ENCODE measurements at places on chromosomes 6 and 20. TPM values are rescaled to one million over a fixed set of nuclear protein-coding genes. Genes with fewer than 3 reads are reported as not detected.

DEFB124 gene
- not detected for total RNA-seq

DNA sequence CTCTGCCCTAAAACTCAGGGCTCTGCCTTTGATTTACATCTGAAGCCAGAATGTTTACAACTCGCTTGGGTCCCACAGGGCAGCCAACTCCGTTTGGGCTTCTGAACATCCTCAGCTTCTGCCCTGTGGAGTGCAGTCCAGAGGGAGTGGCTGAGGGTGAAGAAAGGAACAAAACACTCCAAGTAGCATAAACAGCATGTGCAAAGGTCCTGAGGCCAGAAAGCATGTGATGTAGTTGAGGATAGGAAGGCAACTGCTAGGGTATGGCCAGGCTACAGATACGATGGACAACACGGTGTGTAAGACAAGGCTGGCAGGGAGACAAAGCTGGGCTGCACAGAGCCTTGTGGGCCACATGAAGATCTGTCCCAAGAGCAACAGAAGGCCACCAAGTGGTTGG lies 12.5 kb downstream of the JAG1 start:
- no peak for DNase-seq

DNA sequence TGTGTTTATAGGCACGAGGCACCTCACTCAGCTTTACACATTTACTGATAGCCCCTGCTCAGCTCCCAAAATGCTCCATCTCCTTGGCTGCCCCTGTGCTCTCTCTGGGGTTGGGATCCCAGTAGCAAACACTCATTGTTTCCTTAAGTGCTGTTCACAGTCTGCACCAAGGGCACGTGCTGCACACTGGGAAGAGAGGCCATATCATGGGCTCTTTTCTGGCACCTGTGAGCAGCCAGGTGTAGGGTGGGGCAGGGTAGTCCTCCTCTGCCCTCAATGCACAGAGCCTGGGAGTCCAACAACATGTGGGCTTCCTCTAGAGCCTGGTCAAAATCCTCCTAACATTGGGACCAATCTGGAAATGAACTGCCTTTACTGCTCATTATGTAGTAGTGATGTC lies 67.9 kb downstream of the BANF2 start:
- no peak for DNase-seq

GRCh38 chr6:163414946-163415619 lies 565 bp downstream of the QKI start:
- no peak for DNase-seq

GRCh38 chr6:17389274-17389847 lies 4.0 kb upstream of the CAP2 start:
- DNase-seq, result no peak

DNA sequence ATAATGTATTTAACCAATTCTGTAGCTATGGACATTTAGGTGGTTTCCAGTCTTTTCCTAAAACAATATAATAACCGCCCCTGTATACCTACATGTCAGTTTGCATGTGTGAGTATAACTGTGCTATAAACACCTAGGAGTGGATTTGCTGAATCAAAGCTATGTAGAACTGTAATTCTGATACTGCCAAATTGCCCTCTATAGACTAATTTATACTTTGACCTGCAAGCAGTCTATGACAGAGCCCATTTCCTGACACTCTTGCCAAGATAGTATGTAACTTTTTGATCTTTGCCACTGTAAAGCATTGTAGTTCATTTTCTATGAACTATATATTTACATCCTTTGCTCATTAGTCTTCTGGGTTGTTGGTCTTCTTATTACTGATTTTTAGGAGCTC lies 19.5 kb downstream of the FERMT1 start:
- no peak for DNase-seq

GRCh38 chr6:147211349-147211748 lies 7.1 kb downstream of the STXBP5 start:
- DNase-seq, result no peak

ZNF334 gene
- 13.8 TPM for total RNA-seq

PGC gene
- 48.8 TPM for total RNA-seq

SPACA1 gene
- total RNA-seq, result not detected

- no peak for DNase-seq
Measured at GRCh38 chr6:11188161-11188915, 44.1 kb downstream of the NEDD9 start.

DNA sequence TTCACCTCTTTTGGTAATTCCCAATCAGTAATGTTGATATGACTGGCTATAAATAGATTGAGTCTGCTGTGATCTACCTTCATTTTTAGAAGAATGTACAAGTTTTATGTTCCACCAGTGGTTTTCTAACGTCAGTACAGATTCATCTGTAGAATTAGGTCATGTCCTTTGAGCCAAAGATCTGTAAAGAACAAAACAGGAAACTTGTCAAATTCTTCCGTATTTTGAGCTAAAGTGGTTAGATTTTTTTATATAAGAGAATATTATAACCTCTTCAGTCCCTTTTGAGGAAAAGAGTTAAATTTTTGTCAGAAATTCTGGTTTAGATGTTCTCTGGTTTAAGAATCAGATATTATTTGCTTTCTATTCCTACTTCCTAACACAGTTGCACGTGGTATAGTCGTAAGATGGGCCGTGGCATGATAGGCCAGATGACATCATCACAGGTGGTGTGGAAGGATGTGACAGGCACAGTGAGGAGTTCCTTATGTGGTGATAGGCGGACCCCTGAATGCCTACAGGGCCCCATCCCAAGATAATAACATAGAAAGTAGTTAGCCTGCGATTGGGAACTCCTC lies 62.3 kb downstream of the SNX9 start:
- DNase-seq, result no peak

GSTA3 gene
- total RNA-seq, result not detected

DNA sequence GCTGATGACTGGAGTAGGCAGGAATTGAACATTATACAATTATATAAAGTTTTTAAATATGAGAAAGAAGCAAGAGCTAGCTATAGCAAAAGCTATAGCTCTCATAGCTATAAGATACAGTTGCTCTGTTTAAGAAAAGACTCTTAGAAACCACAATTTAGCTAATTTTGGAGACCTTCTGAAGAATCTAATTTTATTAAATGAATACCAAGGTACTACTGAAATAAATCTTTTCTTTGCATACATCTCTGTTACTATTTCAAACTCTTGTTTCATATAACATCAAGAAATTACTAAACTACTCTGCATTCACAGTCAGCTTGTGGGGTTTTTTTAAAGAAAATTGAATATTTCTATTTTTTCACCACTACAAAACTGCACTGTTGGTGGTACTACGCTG lies 568.7 kb upstream of the MARCKS start:
- DNase-seq, result no peak

DNA sequence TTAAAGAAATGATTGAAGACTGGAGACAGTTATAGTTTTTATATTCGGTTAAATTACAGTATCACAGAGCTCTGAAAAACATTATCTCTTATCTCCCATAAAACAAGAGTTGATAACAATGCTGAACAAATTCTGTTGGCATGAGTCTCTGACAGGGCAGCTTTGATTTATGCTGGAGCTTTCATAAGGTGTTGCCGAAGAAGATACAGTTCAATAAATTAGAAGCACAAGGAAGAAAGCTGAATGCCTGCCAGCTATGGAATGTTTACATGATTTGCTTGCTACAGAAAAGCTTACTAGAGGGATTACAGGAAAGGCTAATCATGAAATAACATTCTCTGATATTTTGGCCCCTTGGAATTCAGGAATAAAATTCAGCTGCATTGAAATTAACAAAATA lies 431.9 kb upstream of the GJE1 start:
- no peak for DNase-seq

PLN gene
- total RNA-seq, result 2.3 TPM

- no peak for DNase-seq
Measured at GRCh38 chr20:20411836-20412235, 43.9 kb downstream of the INSM1 start.

DNA sequence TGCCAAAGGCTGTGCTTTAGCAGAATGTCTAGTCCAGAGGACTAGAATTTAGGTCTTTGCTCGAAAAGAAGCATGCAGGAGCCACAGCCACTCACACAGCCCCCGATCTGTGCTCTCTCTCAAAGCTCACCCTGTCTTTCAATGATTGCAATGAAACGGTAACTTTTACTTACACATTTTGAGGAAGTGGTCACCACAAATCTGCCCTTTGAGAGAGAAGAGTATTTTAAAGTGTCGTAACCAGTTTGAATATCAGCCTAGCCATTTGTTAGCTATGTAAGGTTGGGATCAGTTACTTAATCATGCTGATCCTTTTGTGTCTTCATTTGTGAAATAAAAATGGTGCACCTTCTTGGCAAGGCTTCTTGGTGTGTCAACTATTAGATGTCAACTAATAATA lies 209.0 kb downstream of the TFAP2A start:
- DNase-seq, result no peak

DNA sequence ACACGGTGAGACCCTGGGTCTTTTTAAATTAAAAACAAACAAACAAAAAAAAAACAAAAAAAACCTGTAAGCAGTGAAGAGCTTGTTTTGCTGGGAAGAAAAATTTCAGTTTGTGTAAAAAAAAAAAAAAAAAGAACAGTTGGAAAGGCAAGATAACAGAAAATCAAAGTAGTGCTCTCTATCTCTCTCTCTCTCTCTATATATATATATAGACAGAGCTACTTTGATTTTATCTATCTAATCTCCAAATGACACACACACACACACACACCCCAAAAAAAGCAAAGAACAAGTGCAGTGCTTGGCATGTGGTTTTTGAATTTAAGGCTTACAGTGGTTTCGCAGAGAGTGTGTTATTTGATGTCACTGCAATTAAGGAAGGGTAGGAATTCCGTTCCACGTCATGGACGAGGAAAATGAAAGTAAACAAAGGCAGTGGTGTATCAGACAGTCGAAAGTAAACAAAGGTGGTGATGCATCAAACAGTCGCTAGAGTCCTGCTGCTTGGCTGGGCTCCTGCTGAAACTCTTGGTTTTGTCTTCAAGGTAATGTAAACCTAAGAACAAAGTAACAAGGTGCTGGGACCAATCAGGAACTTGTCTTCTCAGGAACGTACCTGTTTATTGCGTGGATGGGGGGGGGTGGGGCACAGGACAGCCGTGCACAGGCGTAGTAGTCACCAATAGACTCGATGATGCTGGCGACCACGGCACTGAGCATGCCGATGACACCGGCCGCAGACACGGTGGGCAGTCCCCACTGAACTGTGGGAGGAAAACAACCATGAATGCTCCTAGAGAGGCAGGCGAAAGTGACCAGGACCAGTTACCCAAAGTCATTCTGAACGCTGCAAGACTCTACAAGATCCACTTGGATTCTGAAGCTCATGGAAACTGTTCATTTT lies 131.8 kb downstream of the SLC23A2 start:
- no peak for DNase-seq

POM121L2 gene
- not detected for total RNA-seq

DNA sequence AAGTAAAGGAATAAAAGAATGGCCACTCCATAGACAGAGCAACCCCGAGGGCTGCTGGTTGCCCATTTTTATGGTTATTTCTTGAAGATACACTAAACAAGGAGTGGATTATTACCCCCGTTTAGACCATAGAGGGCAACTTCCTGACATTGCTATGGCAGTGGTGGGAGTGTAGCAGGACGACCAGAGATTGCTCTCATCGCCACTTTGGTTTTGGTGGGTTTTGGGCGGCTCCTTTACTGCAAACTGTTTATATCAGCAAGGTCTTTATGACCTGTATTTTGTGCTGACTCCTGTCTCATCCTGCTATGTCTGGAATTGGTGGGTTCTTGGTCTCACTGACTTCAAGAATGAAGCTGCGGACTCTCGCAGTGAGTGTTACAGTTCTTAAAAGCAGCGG lies 78.7 kb downstream of the C6orf52 start:
- no peak for DNase-seq

- no peak for DNase-seq
Measured at GRCh38 chr6:54920628-54921027, 74.1 kb downstream of the FAM83B start.

FHL5 gene
- total RNA-seq, result 4.9 TPM
